ENCODE measurements at places on chromosomes 2 and 18. TPM values are rescaled to one million over a fixed set of nuclear protein-coding genes. Genes with fewer than 3 reads are reported as not detected.

MROH2A gene
- not detected for total RNA-seq

HNMT gene
- total RNA-seq: 17.0 TPM

ZBTB7C gene
- 0.09 TPM for total RNA-seq

MSTN gene
- 0.17 TPM for total RNA-seq

PROM2 gene
- 0.06 TPM for total RNA-seq

ATRAID gene
- 219 TPM for total RNA-seq

CNTNAP5 gene
- total RNA-seq: not detected

KCNG2 gene
- total RNA-seq: 6.0 TPM

ARHGAP28 gene
- 1.6 TPM for total RNA-seq

AKAIN1 gene
- not detected for total RNA-seq

L3MBTL4 gene
- 1.2 TPM for total RNA-seq

STARD6 gene
- 0.57 TPM for total RNA-seq

DSG4 gene
- total RNA-seq: not detected

ARL5A gene
- 78.8 TPM for total RNA-seq

LYPD6 gene
- 5.6 TPM for total RNA-seq

CENPA gene
- total RNA-seq: 31.9 TPM

ANO7 gene
- total RNA-seq: 1.9 TPM

RAB6C gene
- total RNA-seq: not detected

RESP18 gene
- not detected for total RNA-seq

ASB18 gene
- total RNA-seq: not detected

MTCL1 gene
- total RNA-seq: 27.0 TPM

BMP10 gene
- not detected for total RNA-seq

MAP3K19 gene
- not detected for total RNA-seq

TMEM131 gene
- total RNA-seq: 23.9 TPM

C2orf80 gene
- total RNA-seq: not detected

CXCR1 gene
- total RNA-seq: not detected

SLC1A4 gene
- 45.0 TPM for total RNA-seq

GYPC gene
- not detected for total RNA-seq

CREG2 gene
- total RNA-seq: 0.20 TPM

SERPINB2 gene
- 100 TPM for total RNA-seq

PRKAG3 gene
- not detected for total RNA-seq

TLX2 gene
- 0.40 TPM for total RNA-seq

LTBP1 gene
- 1.6 TPM for total RNA-seq

TEKT4 gene
- not detected for total RNA-seq

CNDP1 gene
- not detected for total RNA-seq

TP53I3 gene
- 20.2 TPM for total RNA-seq

HOXD13 gene
- total RNA-seq: 5.2 TPM
